Brain (organoid and tissue), 16 donors: ENCODE measurements at places on chromosomes 7 and 10.

GRCh38 chr7:18828260-18828993 is 289.0 kb downstream of the TWIST1 start:
- DNase-seq, result no peak

- no peak for DNase-seq
These were observed 56.1 kb downstream of the SP8 start for GRCh38 chr7:20730611-20731010.

- DNase-seq, result no peak
These were observed 2.4 kb downstream of the GNG11 start for GRCh38 chr7:93923942-93924341.

DNA sequence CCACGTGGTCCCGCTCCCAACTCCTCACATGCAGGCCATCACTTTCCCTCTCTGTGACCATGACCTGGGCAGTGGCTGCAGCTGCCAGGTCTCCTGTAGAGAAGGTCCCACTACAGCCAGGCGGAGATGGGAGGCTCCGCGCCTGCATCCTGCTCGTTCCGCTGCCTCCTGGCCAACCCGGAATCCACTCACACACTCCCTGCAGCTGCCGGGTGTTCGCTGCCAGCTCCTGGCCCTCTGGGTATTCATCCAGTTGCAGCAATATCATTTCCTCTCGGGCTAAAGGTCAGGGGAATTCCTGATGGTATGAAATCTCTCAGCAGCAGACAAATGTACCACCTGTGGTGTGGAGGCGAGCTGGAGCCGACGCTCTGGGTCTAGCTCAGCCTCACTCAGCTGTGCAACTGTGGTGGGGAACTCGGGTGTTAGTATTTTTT is 65.7 kb downstream of the TLL2 start:
- DNase-seq, result peak; percentile 17

- no peak for DNase-seq
These were observed 215.1 kb downstream of the FOXP2 start for GRCh38 chr7:114629762-114630161.

DNA sequence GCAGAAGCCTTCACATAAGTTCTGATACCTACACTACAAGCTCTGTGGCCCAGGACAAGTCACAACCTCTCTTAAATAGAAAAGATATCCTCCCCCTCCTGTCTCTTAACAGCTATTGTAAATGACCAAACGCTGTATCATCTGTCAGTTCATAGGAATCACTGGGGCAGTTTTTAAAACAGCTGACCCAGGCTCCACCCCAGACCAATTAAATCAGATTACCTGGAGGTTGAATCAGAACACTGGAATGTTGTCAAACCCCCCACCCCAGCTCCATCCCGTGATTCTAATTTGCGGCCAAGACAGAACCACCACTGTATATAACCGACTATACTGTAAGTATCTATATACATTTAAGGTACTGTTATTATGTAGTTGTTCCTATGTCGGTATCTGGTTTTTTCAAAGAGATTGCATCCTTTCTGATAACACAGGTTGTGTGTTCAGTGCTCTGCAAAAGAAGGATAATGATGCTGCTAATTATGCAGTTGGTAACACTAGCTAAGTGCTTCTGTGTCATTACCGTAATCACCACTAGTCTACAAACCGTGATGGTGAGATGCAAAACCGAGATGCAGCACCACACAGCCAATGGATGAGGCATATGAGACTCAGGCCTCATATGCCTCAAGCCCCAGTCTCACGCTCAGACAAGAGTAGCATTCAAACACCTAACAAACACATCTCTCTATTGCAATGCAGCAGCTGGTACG is 47.4 kb downstream of the TNS3 start:
- peak; percentile 81 for DNase-seq

DNA sequence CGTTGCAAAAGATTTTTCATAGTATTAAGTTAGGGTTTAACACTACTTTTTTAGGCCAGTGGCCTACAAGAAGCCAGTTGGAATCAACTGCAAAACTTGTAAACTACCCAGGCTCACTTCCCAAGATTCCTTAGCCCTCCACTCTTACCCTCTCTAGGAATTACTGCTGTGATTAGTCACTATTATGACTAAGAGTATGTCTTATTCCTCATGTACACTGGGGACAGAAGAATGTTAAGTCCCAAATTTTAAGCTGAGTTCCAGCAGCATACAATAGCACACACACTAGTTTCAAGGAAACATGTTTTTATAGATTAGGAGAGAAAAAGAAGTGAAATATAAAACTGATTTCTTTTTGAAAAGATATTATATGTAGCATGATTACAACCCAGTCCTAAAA is 42.8 kb downstream of the FBXL13 start:
- no peak for DNase-seq

- peak; percentile 80 for DNase-seq
These were observed 3.8 kb upstream of the NRCAM start for GRCh38 chr7:108459922-108460551.

- no peak for DNase-seq
These were observed 997 bp downstream of the WDR37 start for GRCh38 chr10:1057106-1057657.

- no peak for DNase-seq
These were observed 1.7 kb upstream of the TBATA start for GRCh38 chr10:70786799-70787415.

DNA sequence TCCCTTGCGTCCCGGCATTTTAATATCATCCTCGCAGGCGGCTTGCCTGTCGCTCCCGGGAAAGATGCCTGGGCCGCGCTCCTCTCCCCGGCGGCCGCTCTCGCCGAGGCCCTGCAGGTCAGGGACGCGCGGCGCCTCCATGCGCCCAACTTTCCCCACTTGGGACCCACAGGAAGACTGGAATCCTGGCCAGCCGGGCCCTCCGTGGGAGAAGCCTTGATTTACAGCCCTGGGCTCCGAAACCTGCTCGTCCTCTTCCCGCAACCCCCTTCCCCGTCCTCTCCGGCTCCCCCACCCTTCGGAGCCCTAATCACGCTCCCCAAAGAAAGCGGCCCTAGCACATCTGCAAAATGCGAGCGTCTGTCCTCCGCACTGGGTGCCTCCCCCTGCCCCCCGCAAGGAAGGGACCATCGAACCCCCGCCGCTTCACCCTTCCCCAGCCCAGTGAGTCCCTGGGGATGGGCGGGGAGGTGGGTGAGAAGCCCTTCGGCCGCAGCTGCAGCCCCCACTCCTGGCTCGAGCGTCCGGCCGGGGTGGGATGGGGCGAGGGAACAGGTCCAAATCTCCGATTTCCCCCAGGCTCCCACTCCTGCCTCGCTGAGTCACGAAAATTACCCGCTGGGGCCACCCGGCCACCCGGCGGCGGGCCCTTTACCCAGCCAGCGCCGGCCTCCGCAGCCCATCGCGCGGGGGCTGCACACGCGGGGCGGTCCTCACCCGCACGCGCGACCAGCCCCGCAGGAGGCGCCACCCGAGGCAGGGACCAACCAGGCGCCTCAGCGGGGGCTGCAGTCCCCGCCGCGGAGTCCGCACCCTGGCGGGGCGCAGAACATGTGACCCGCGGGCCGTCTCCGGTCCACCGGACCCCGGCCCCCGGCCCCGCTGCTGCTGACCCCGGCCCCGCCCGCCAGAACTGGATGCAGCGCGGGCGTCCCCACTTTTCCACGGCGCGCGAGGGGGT is 695 bp downstream of the HSPA12A start:
- DNase-seq, result peak; percentile 56

GRCh38 chr7:119033641-119034040 is 809.1 kb downstream of the ANKRD7 start:
- no peak for DNase-seq

- DNase-seq, result no peak
These were observed 349.4 kb downstream of the GATA3 start for GRCh38 chr10:8403711-8404371.

DNA sequence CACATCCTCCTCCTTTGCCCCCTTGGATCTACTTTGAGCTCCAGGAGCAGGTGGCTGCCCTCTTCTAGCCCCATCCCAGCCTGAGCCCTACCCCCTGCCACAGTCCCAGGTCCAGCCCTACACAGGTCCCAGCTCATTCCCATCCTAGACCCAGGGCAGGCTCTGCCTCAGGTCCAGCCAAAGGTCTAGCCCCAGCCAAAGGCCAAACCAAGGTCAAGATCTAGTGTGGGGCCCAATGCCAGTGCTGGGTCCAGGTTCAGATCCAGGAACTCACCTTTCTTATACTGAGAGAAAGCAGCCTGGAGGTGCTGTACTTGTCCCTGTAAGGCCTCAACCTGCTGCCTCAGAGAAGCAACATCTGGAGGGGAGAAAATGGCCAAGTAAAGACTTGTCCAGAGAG is 8.5 kb downstream of the SFTPD start:
- no peak for DNase-seq

DNA sequence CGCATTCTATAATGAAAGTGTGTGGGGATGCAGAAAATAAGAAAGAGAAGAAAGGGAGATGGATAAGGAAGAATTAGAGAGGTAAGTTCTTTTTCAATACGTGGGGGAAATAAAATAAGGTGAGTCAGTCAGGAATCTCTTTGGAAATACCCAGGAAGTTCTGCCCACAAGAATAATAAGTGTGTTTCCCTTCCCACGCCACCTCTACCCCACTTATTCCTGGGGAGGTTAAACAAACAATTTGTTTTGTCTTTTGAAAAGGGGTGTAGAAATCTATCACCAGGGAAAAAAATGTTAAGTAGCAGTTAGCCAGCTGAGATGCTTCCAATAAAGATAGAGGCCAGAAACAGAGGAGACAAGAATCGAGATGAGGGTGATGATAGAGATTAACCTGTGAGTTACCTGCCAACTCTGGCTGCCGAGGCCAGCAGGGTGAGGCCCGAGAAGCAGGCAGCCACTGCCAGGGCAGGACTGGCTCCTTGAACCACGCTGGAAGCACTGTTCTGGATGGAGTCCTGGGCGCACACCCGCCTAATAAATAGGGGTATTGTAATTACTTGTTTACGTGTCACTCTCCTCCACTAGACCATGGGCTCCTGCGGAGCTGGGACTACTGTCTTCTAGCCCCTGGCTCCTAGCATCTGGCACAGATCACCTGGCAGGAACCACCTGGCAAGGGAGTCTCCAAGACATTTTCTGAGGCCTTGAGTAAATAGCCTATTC is 191.3 kb downstream of the FGFR2 start:
- DNase-seq, result no peak

DNA sequence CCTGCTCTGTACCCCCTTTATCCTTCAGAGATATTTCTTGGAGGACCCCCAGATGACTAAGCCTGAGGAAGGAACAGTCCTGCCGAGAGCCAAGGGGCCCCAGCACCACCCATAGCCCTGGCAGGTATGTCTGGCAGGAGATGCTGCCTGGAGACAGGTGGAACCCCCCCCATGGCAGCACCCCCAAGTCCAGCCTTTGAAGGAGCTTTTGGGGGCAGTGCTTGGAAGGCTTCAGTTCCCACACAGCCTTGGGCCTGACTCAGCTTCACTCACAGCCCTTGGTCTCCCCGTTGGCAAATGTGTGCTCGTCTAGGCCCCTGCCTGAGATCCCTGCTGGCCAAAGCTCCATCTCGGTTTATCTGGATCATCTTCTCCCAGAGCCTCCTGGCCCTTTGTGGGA is 23.0 kb upstream of the PCBD1 start:
- no peak for DNase-seq

- no peak for DNase-seq
These were observed 143.1 kb downstream of the BMPER start for GRCh38 chr7:34048445-34048844.

DNA sequence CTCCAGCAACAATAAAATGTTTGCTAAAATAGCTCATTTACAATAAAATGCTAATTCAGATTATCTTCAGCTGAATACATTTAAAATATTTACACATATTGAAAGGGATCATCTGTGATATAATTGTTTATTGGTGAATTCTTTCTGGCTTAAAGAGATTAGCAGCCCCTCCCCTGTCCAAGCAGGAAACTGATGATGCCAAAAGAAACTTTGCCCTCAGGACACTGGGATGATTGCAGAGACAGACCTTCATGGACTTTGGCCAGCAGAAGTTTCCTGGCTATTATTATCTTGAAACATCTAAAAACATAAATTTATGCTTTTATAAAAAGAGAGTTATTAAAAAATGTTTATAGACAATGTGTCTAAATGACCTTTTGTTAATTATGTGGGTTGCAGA is 764.9 kb upstream of the MBL2 start:
- no peak for DNase-seq

- DNase-seq, result no peak
These were observed 3.6 kb upstream of the ZMIZ1 start for GRCh38 chr10:79065091-79065551.

DNA sequence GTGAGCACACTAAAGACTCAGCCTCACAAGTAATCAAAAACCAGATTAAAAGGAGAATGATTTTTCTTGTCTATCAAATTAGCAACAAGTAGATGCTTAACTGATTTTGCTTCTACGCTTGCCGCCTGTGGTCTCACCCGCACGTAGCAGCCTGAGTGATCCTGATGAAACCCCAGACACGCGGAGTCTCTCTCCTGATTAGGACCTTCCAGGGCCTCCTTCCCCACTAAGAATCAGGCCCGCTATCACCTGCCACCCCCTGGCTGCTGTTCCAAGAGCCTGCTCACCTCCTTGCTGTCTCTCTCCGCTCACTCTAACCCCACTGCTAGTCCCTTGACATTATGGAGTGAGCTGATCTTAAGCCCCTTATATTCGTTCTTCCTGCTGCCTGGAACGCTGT is 325.9 kb upstream of the NRP1 start:
- no peak for DNase-seq

GRCh38 chr7:6269527-6269926 is 2.9 kb downstream of the CYTH3 start:
- DNase-seq, result no peak

DNA sequence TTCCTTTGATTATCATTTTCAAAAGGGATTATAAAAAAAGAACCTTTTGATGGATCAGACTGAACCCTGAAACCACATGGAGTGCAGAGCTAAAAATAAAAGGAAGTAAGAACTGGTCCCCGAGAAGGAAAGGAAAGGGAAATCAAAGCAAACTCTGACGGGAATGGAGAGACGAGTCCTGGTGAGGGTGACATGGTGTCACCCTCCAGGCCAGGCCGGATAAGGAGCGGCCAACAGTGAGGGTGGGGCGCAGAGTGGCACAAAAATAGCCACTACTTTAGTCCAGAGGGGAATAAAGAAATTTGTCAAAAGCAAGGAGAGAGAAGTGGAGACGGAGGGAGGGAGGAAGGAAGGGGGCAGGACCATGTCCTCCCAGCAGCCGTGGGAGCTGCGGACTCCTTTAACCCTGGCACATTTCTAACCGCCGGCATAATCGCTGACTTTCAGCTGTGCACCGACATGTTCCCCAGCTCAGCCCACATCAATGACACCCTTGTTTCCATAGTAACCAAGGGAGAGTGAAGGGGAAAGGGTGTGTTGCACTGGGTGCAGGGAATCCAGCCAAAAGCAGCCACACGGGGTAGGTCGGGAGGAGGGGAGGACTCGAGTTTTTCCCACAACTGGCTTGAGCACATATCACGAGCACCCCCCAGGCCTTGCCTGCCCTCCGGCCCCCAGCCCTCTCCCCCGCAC is 29.7 kb downstream of the TRIM8 start:
- DNase-seq, result peak; percentile 88

DNA sequence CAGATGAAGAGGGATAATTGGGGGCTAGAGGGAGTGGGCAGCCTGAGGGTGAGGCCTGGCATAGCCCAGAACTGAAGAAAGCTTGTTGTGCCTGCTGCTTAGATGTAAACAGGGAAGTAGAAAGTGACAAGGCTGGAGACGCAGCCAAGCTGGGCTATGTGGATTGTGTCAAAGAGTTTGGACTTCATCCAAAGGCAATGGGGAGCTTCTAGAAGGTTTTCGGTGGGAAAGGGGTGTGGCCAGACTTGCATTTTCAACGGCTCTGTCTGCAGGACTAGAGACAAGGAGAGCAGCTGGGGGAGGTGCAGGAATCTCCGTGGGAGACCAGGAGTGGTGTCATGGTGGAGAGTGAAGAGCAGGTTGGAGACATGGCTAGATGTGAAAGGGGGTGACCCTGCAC is 48.8 kb downstream of the GOLGA7B start:
- peak; percentile 86 for DNase-seq
